ENCODE measurements at places on chromosomes 1 and 21.

- DNase-seq: no peak
Measured at GRCh38 chr1:22846458-22846857, 126.2 kb downstream of the LACTBL1 start.

DNA sequence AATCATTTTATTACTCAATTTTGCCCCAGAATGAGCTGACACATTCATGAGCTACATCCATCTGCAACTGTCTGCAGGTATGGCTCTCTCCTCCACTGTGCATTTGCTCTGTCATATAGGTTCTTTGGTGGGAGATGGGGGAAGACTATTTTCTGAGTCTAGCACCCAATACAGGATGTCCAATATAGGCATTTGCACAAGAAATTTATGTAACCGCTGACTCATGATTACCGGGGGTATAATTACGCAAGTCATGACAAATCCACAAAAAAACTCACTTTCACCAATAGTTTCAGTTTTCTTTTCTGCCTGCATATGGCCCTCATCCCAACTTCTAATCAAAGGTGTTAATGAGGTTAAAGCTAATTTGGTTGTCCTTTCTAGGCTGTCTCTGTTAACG lies 17.5 kb upstream of the VSIG8 start:
- DNase-seq: no peak

GRCh38 chr1:229452956-229453801 lies 19.3 kb upstream of the ACTA1 start:
- DNase-seq: no peak

DNA sequence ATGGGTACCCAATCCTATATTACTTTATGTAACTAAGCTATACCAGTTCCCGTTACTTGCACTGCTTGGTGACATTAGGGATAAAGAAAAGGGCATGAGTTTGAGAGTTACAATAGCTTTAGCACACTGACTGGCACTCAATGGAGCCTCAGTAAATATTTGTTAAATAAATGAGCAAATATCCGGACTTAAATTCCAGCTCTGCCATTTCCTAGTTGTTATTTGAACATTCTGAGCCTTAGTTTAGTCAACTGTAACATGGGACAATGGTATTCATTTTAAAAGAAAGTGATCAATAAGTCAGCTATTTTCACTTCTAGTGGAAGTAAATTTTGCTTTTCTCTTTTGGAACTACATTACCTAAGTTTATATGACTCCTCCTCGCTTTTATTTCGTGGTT lies 198.7 kb downstream of the ZC3H11B start:
- DNase-seq: no peak
